Activated CD4-positive, alpha-beta T cell treated with anti-CD3 and anti-CD28 coated beads, Interleukin-2, amount 50 U/mL, for 1 hour (primary cell): ENCODE measurements at places on chromosomes 7 and 10.

DNA sequence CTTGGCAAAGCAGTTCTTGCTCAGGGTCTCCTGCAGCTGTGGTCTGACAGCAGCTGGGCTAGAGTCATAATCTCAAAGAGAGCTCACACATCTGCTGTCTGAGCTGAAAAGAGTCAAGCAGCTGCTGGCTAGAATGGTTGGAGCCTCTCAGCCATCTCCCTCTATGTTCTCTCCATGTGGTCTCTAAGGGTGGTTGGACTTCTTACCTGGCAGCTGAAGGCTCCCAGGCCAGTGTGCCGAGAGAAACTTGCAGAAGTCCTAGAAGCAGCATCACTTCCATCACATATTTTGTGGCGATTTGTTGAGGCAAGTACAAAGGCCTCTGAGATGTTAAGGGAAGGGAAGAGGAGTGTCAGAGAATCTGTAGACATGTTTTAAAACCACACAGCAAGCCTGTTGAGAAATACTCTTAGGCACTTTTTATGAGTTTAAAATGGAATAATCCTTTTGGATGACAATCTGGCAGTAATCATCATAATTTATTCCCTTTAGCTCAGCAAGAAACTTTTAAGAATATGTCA lies 93.2 kb downstream of the REEP3 start:
- no peak for DNase-seq

DNA sequence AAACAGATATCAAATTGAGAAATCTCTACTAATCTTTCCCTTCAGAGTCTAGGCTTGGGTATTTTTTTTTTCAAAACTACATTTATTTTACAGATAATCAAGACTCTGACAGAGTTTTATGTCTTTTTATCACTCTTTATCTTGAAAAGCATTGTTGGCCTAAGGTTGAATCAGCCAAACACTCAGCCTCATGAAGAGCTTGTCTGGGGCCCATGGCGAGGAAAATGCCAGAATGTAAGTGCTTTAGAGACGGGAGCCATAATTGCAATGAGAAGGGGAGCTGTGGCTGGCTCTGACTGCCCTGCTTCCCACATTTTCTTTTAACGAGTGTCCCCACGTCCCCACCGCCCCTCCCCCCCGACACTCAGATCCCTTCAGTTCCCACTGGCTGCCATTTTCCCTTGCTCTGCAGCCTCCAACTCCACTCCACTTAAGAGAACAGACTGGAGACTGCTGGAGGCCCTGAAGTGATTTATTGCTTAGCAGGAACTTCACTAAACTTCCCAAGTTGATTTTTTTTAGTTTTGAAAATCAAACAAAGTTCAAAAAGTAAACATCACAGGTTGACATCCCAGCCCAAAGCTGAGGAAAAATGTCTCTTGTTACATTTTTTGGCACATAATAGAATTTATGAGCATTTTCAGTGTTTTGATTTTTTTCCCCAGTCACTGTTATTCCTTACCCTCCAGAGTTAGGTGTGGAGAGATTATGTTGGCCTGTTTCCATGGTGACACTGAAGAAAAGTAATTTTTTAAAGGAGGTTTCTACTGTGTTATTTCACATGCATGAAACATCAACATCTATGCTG lies 637.5 kb upstream of the GALNT17 start:
- DNase-seq: no peak

- no peak for DNase-seq
Measured at GRCh38 chr10:13882119-13882711, 295.4 kb downstream of the PRPF18 start.

DNA sequence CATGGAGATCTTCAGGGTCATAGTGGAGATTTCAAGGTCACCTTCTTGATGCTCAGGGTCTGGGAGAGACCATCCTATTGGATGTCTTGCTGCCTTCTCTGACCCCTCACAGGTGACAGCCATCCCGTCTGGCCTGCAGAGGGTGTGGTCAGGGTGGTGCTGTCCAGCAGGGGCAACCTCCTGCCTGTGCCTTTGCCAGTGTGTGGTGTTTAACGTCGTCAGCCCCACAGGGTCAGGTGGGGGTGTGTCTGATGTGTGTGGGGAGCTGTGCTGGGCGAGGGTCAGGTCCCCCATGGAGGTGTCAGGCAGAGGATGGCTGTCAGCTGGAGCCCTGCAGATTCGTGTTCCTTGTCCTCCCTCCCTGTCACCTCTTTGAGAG lies 16.5 kb downstream of the ADCY1 start:
- no peak for DNase-seq

GRCh38 chr7:127347567-127348246 lies 44.8 kb downstream of the ZNF800 start:
- DNase-seq: peak; percentile 69

GRCh38 chr10:132804785-132805426 lies 19.0 kb upstream of the NKX6-2 start:
- DNase-seq: no peak

DNA sequence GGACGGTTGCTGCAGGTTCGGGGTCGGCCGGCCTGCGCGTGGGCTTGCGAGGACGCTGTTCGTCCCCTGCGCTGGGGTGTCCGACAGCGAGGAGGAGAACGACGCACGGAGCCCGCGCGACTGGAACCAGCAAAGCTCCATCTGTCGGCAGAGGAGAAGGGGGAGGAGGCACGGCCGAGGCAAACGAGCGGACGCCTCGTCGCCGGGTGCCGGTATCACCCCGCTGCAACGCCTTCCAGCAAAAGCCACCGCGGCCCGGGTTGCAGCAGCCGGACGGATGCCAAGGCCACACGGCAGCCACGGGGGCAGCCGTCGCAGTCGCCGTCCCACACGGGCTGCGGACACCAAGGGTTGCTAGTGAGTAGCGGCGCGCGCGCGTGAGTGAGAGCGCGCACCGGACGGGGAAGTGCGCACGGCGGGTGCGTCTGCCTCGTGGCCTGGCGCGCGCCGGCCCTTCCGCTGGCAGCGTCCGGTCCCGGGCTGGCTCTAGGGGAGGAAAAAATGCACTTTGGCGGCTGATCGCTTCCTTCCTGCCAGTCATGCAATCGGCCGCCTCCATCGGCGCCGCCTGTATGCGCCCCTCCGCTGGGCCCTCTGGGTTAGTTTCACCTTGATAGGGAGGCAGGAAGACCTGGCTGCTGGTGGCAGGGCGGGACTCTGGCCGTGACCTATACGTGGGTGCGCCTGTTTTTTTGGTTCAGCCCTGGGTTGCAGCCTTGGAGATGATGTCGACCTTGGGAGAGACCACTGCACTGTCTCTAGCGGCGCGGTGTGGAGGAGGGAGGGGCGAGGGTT lies 434 bp downstream of the STAMBPL1 start:
- DNase-seq: peak; percentile 59

GRCh38 chr7:70154521-70155180 lies 556.4 kb downstream of the AUTS2 start:
- DNase-seq: no peak

- DNase-seq: no peak
Measured at GRCh38 chr10:33550811-33551210, 216.3 kb upstream of the NRP1 start.

- no peak for DNase-seq
Measured at GRCh38 chr7:38878694-38879457, 30.1 kb downstream of the VPS41 start.

DNA sequence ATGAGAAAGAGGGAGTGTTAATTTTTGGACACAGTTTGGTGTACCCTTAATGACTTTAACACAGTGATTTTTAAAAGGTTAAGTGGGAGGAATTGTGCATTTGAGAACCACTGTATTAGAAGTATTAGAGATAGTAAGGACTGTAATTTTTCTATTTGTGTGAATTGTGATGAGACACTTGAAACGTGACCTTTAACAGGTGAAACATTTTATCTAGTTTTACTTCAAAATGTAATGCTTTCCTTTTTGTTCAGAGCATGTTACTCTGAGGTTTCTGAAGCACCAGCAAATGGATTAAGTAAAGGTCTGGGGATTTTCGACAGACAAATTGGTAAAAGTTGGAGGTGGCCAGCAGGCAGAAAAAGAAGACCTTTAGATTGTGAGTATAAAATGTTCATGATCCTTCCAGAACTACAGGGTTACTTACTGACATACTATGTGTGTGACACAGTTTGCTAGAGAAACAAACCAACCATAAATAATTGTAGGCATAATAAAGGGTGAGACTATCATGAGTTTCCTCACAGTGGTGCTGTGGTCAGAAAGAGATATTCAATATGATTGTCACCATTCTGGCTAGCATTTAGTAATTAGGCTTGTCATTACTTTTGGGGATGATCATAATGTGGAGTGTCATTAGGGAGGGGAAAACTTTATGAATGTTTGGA lies 26.1 kb downstream of the LCOR start:
- no peak for DNase-seq

DNA sequence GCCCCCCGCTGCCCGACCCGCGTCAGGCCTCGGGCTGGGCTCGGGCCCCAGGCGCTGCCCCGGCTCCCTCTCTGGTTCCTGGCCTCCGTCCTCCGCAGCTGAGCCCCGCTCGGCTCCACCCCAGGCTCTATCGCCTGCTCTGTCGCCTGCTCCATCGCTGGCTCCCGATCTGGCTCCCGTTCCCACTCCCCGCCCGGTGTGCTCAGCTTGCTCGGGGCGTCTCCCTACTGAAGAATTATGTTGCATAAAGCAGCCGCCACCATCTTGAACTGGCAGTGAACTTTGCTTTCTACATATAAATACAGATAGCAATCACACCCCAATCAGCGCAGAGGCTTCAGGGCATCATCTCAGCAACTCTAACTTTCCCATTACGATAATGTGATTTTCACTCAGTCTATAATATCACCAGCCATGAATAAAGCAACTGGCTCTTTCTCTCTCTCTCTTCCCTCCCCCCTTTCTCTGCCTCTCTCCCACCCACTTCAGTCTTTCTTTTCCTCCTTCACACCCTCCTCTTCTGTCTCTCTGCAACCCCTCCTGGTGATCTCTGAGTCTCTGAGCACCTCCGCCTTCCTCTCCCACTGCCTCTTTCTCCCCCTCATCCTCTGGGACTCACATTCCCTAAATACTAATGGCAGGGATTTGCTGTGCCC lies 43.3 kb upstream of the BTRC start:
- DNase-seq: no peak

- no peak for DNase-seq
Measured at GRCh38 chr7:22561321-22561811, 61.4 kb upstream of the STEAP1B start.

GRCh38 chr10:132410056-132410778 lies 13.2 kb downstream of the PWWP2B start:
- no peak for DNase-seq

GRCh38 chr7:42833411-42833810 lies 78.5 kb downstream of the C7orf25 start:
- DNase-seq: no peak

DNA sequence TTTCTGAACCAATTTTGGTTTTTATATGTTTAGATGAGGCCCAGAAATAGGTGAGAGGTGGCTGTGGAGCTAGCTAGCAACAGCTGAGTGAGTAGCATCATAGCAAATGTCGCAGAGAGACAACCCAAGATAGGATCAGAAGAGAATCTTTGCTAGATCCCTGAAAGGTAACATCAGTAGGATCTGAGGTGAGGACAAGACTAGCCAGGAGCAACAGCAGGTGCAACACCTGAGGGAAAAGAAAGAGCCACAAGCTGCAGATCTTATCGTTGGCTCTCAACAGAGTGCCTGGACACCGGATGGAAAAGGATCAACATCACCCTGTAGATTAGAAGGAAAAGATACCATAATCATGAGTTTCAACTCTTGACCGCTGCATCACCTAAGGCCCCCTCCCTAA lies 4.4 kb downstream of the ST8SIA6 start:
- no peak for DNase-seq

GRCh38 chr10:352476-353235 lies 217.4 kb downstream of the ZMYND11 start:
- no peak for DNase-seq

DNA sequence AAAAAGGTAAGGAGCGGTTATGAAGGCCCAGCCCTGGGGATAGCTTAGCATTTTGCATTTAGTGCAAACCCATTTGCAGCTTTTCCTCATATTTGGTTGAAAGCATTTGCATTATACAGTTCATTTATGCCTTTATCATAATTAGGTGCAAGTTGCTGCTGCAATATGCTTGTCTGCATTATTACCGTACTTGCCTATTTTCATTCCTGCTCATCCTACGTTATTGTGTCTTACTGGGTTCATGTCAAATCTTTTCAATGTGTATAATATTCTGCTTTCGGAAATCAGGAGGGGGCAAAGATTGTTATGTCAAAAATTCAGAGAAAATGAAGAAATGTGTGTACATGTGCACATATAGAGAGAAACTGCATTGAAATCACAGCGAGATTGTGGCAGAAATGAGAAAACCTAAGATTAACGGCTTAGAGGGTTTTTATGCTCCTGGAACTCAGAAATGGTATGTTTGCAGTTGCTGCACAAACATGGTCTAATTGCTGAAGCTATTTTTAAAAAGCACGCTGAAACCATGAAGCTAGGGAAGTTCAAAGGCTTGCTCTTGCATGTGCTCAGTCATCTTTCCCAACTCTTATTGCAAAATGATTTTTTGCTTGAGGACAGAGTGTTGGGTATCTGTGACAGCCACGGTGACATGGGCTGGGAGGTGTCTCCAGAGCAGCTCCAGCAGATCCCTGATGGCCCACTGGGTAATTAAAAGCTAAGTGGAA lies 613.2 kb downstream of the SDK1 start:
- no peak for DNase-seq

GRCh38 chr10:8183241-8183704 lies 128.8 kb downstream of the GATA3 start:
- peak; percentile 24 for DNase-seq

GRCh38 chr10:31087851-31088250 lies 56.2 kb upstream of the ZNF438 start:
- no peak for DNase-seq
